ENCODE measurements at places on chromosomes 11 and 22. TPM values are rescaled to one million over a fixed set of nuclear protein-coding genes. Genes with fewer than 3 reads are reported as not detected.

The DGAT2 gene
- total RNA-seq: 2.6 TPM

The MS4A12 gene
- not detected for total RNA-seq

DNA sequence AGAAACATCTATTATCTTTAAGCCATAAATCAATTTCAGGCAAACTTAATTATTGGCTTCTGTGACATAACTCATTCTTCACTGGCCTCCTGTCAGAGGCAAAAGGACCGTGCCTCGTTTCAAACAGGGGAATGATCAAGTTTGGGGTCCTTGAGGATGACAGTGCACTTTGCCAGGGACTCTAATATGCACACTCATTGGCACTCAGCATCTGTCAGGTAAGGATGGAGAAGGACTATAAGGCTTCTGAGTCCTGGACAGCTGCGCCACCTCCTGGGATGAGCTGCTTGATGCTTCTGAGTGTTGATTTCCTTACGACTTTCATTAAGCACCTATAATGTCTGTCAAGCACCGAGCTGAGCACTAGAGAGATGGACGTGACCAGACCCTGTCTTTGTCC is 20.2 kb downstream of the BPIFC start:
- H3K27me3 ChIP-seq: peaks cover 18% of the 10 kb centered on the region
- no peaks in the 10 kb centered on the region for H3K4me1 ChIP-seq
- no peak overlapping the region for H3K4me3 ChIP-seq
- no peak for DNase-seq

- peaks cover 5% of the 10 kb centered on the region for H3K4me1 ChIP-seq
- H3K27me3 ChIP-seq: peaks cover 71% of the 10 kb centered on the region
Observed at GRCh38 chr22:19150482-19151328, 613 bp upstream of the GSC2 start.

The OR51E2 gene
- not detected for total RNA-seq

The RNF26 gene
- total RNA-seq: 82.7 TPM

DNA sequence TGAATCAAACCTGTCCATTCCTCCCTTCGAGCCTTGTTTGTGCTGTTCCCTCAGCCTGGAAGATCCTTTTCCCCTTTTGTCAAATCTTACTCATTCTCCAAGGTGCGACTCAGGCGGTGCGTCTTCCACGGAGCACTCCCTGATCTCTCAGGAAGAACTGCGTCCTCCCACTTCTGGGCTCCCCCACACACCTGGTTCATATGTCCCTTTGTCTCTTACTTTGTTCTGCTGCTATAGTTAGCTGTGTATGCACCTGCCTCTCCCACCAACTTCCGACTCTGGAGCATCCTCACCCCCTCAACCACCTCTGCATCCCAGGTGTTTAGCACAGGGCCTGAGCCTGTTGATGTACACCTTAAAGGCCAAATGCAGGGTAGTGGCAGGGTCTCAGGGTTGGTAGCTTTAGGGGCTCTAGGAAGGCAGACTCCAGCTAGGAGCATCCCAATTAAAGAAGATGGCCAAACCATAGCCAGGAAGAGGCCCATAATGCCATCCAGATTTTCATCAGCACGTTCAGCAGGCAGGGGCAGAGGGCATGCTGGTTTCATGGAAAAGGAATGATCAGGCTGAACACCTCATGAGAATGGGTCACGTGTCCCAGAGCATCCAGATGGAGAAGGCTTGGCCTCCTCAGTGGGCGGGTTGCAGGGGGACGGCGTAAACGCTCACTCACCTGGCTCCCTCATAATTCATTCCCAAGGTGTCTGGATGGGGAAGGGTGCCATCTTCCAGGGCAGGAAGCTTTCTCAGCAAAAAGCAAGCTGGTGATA is 20.1 kb downstream of the PTPN5 start:
- H3K27me3 ChIP-seq: 0 out of 2 replicates have a peak, but pooled peaks cover 3% of the 10 kb centered on the region
- DNase-seq: no peak
- H3K4me3 ChIP-seq: no peak overlapping the region
- no peaks in the 10 kb centered on the region for H3K4me1 ChIP-seq

- no peak for DNase-seq
Observed at GRCh38 chr11:2798951-2799761, 86.4 kb downstream of the CDKN1C start.

- H3K4me1 ChIP-seq: no peaks in the 10 kb centered on the region
- DNase-seq: peak; percentile 60
- H3K27me3 ChIP-seq: no peaks in the 10 kb centered on the region
- no peak overlapping the region for H3K27ac ChIP-seq
- no peaks in the 10 kb centered on the region for H3K36me3 ChIP-seq
Observed at GRCh38 chr11:112734207-112734606, 227.0 kb upstream of the NCAM1 start.
